Suppressor macrophage (primary cell): ENCODE measurements at places on chromosomes 4 and X.
A peak's percentile ranks its signal among the peaks of the same experiment; 100 is the strongest.

DNA sequence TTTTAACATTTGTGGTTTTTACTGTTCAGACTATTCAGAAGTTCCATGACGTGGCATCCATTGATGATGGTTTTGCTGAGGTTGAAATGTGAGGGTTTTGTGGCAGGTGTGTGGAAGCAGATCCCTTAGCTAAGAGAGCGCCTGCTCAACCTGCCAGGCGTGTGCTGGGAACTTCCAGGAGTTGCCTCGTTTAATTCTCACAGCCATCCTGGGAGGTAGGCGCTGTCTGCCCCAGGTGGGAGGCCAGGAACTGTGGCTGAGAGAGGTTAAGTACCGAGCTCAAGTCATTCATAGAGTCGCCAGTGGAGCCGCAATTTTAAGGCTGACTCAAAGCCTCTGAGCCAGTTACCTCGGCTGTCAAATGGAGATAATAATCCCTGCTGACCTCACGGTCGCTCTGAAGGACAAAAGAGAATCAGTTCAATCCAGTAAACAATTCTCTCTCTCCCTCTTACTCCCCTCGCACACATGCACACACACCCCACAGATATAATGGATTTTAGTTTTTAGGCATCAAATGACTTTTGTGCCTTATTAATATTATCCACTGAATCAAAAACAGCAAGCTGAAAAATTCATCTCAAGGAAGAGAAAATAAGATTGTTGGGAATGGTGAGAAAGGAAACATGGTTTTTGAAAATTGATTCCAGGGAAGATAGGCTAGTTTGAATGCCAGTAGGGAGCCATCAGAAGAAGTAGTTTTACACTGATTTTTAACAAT, 171.3 kb downstream of the PTTG2 start:
- no peak for DNase-seq

DNA sequence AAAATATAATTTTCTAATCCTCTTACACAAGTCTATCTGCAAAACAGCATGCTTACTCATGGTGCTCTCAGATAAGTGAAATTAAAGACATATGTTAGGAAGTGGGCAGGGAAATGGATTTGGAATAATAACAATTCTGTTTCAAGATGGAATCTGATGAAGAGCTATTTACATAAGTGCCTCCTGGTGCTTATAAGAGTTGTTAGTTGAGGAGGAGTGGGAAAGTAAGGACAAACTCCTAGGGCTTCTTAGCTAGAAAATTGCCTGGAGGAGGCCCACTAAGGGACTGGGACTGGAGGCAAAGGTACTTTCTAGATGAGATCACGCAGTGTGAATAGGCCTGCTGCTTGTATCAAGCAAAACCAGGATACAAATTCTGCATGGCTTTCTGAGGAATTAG, 939.8 kb downstream of the GLUD2 start:
- DNase-seq = no peak

DNA sequence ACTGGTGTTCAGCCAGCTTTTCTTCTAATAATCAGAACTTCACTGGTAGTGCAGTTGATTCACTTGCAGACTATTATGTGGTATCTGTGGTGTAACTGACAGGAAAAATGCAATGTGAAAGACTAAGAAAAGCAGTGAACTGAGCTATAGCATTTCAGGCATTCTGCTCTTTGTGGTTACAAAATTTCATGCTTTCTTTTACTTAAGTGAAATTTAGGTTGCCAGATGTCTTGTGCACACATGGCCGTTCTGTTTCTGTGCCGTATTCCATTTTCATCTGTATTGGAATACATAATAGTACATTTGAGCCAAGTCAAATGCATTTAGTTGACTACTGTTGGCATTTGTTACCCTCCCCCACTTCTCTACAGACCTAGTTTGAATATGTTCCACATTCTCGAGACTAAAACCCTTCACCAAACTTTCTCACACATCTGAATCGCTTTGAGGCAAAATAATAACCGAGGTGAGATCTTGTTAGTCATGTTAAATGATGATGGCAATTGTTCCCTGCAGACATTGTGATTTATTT, 8.2 kb downstream of the RTL3 start:
- DNase-seq = no peak

DNA sequence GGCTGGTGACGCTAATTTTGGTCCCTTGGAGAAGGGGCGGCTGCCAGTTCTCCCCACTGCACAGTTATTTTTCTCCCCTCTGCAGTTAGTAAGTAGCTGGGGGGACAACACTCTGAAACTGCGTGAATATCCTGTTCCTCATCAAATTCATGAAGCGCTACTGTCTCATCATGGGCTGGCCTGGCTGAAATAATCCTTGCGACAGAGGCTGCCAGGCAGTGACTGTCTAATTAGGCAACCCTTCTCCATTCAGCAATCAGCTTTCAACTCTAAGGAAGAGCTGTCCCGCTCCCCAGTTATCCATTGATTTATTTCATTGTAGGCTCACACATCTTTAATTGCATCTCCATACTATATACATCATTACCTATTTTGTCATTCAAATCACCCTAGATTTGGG, 8.2 kb downstream of the SH3TC1 start:
- peak; percentile 72 for DNase-seq

GRCh38 chr4:142549726-142550463, 296.2 kb downstream of the INPP4B start:
- DNase-seq = no peak

- no peak for DNase-seq
Measured at GRCh38 chr4:172177382-172177781, 364.2 kb downstream of the GALNTL6 start.

DNA sequence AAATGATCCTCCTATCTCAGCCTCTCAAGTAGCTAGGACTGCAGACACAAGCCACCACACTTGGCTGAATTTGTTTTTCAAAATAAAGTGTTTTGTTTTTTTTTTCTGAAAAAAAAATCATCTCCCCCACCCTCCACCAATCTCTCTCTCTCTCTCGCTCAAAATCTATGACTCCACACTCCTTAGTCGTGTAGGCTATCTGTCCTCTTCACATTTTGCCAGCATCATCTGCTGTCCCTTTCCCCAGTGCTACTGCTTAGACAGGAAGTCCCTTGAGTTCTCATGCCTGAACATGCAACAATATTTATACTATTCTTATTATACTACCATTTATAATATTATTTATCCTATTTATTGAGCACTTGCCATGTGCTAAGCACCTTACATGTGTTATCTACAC, 80.7 kb upstream of the TMEM164 start:
- no peak for DNase-seq

GRCh38 chrX:126394681-126395080, 157.9 kb downstream of the DCAF12L1 start:
- no peak for DNase-seq

GRCh38 chr4:103720661-103721060, 876 bp upstream of the TACR3 start:
- DNase-seq = no peak

GRCh38 chr4:52873861-52874343, 11.8 kb downstream of the RASL11B start:
- DNase-seq = no peak

- DNase-seq = no peak
Measured at GRCh38 chr4:98377559-98377958, 116.4 kb downstream of the RAP1GDS1 start.

DNA sequence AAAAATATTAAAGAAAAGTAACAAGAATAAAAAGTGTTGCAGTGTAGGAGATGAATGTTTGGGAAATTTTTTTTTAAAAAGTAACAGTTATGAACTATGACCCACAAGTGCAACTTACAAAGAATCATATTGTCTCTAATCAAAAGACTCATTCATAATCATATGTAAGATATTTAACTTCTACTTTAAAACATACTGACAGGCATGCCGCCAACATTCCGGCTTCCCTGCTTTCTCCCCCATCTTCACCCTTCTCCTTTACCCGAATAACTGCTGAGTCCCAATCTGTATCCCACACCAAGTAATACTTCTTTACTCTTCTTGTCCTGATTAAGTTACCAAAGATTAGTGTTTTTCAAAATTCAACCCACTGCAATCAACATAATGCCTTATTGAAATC, 598.8 kb upstream of the FRG1 start:
- DNase-seq = no peak

DNA sequence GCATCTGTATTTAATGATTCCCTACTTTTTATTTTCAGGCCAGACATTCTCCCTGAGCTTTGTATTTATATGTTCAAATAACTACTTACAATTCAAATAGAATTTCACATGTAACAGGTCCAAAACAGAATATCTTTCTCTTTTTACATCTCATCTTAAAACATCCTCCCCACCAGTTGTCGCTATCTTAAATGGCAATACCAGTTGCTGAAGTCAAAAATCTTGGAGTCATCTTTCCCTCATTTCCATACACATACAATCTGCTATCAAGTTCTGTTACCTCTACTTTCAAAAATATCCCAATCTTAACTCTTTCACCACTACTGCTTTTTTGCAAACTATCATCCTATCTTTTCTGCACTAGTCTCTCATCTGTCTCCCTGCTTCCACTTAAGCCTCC, 330.5 kb downstream of the STPG2 start:
- DNase-seq = no peak

GRCh38 chr4:58048491-58048890, 938.3 kb upstream of the IGFBP7 start:
- no peak for DNase-seq

DNA sequence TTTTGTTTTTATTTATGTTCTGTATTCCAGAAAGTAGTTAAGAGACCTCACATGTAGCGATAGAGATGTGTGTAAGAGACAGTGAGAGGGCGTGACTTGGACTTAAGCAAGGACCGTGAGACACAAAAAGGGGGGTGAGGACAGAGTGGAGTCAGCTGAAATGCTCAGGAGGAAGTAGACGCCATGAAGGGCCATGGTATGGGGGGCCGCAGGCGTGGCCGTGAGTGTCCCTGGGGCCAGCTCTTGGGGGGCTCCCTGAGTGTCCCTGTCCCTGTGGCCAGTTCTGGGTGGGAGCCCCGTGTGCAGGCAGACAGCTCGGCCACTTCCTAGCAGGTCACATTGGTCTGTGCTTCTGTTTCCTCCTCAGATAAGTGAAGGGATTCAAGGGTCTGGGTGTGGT, 23.0 kb upstream of the MSANTD1 start:
- DNase-seq = peak; percentile 85

- DNase-seq = no peak
Measured at GRCh38 chr4:97593248-97593647, 550.0 kb downstream of the STPG2 start.

DNA sequence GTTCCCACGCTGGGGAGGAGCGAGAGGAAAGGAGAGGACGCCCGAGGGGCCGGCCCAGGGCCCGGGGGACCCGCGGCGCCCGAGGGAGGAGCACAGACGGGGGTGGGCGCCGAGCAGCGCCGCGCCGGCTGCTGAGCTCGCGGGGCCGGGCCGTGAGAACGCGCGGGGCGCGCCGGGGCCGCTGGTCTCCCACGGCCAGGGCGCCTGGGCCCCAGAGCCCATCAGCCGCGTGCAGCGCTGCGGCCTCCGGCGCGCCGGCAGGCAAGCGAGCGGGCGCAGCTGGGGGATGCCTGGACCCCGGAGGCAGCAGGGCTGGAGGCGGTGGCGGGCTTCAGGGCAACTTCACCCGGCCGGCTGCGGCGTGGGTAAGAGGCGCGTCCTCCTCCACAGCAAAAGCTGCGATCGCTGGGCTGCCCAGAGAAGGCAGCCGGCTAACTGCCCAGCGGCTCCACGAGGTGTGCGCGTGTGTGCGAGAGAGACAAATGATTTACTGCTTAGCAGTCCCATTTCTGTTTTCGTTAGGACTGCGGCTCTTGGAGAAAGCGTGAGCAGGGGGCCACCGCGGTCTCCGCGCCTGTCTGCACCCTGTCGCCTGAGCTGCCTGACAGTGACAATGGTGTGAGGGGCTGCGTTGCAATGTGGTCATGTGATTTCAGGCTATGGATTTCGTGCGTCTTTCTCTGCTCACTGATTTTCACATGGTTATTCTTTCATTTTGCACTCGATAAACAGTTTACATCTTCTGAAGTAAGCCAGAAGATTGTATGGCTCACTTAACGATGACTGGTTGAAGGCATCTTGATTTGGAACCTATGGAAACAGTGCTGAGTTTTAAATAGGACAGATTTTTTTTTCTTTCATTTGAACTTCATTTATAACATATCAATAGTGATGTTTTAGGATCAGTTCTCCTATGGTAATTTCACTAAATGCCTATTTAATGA, 1.2 kb downstream of the GUCY1A1 start:
- DNase-seq = peak; percentile 42

GRCh38 chrX:81414630-81415029, 212.7 kb downstream of the SH3BGRL start:
- DNase-seq = no peak

GRCh38 chr4:25839687-25840086, 23.1 kb downstream of the SEL1L3 start:
- no peak for DNase-seq

DNA sequence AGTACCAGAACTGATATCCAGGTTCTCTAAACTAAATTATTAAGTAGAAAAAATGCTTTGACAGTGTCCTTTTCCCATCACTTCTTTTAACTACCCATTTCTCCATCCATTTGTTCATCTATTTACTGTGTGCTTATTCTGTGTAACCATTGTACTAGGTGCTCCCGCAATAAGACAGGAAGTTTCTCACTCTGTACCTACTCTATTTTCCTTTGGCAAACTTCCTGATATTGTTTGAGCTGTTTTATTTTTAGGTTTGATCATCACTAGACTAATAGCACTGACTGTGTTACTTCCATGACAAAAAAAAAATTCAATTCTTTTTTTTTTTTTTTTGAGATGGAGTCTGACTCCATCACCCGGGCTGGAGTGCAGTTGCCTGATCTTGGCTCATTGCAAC, 102.5 kb upstream of the CASK start:
- DNase-seq = no peak

DNA sequence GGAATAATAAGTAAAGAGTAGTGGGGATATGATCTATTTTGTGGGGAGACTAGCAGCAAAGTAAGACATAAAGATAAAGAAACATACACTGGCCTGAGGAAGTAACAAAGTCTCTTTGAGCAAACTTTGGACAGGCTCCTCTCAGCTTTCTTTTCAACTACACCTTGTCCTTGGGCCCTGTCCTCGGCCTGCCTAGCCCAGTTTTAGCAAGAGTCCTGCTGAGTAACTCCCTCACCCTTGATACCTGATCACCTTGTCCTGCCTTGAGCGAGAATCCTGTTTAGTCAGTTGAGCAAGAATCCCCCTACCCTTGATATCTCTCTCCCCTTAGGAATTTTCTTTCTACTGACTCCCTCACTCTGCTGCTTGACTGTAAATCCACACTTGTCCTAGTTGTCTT, 11.5 kb downstream of the HNRNPH2 start:
- DNase-seq = no peak

GRCh38 chrX:40303256-40304077, 205.7 kb upstream of the BCOR start:
- DNase-seq = peak; percentile 66

DNA sequence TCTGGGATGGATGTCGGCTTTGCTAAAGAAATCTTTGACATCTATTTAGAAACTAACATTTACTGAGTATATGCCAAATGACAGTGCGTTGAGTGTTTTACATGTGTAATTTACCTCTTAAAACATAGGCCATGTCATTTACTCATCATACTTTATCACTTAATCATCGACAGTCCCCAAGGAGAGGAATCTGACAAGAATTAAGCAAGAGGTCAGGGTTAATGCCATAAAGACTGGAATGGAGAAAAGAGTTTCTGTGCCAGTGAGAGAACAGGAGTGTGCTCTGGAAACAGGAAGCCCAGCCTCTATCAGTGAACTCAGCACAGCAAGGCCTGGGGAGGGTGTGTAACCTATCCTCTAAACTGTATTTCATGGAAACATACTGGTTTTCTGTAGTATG, 28.0 kb upstream of the AMOT start:
- DNase-seq = no peak

- no peak for DNase-seq
Measured at GRCh38 chr4:74156521-74156920, 1.4 kb upstream of the MTHFD2L start.
